ENCODE measurements at places on chromosomes 16 and 17.

DNA sequence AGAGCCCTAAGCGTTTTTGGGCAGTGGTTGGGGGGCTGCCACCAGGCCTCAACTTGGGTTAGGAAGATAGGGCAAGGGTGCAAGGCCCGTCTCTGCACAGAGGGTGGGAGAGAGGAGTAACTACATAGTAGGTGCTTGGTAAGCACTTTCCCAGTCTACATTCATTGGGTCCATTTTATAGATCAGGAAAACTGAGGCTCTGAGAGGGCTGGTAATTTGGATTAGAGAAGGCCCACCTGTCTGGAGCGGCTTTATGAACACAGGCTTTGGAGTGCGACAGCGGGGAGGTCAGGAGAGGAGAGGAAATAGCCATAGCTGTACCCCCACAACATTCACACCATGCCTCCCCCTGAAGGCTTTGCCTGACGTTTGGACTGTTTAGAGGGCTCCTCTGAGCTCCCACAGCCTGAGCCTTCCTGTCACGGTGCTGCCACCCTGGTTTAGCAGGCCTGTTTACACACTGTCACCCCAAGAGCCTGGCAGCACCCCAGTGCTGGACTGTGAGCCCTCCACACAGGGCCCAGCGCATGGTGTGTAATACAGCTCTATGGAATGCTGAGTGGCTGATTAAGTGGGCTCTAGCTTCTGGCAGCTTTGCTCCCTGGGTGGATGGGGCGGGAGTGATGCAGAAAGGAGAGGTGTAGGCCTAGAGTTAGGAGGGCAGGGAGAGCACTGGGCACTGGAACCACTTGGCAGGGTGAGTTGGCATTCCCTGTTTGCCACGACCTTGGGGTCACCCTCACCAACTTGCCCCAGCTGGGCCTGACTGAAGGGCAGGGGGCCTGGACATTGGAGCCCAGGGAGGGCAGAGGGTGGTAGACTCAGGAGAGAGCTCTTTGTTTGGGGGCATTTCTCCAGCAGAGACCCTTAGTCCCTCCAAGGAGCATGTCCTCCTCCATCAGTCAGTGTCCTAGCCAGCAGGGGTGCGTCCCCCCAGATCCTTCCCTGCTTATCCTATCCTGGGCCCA lies 73.7 kb downstream of the RAI1 start:
- no peak for DNase-seq

GRCh38 chr17:78694805-78695531 lies 87.1 kb downstream of the CYTH1 start:
- DNase-seq: no peak

DNA sequence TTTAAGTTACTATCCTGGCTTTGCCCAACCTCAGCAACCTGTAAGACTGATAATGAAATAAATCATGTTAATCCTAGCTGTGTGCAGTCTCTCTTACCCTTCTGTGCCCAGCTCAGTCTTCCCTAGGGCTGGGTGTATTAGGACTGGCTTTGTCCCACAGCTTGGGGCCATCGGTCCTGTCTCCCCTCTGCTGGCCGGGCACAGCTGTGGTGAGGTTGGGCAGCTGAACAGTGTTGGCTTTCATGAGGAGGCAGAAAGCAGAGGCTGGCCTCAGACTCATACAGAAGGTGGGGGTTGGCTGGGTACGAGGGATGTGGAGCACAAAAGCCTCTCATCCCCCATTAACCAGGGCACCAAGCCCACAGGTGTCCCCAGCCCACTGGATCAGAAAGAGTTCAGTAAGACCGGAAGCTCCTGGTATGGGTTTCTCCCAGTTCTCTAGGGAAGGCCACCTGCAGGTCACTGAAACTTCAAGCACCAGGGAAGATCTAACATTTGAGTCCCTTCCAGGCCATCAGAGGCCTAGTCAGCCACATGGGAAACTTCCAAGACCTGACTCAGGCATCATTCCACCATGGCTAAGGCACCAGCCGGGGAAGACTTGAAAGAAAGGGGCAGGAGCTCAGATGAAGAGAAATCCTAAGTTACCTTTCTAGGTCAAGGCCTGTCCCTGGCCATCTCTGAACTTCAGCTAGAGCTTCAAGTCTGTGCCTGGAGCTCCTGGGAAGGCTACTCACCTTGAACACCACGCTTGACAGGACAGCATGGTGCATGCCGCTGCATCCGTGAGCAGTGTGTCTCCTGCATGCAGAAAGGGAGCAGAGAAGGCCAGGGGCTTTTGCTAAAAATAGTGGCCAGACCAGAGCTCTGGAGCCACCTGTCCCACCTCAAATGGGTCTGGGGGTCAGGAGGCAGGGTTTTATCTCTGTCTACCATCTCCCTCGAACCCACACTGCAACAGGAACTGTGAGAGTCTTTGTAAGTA lies 8.8 kb downstream of the CNP start:
- DNase-seq: no peak

DNA sequence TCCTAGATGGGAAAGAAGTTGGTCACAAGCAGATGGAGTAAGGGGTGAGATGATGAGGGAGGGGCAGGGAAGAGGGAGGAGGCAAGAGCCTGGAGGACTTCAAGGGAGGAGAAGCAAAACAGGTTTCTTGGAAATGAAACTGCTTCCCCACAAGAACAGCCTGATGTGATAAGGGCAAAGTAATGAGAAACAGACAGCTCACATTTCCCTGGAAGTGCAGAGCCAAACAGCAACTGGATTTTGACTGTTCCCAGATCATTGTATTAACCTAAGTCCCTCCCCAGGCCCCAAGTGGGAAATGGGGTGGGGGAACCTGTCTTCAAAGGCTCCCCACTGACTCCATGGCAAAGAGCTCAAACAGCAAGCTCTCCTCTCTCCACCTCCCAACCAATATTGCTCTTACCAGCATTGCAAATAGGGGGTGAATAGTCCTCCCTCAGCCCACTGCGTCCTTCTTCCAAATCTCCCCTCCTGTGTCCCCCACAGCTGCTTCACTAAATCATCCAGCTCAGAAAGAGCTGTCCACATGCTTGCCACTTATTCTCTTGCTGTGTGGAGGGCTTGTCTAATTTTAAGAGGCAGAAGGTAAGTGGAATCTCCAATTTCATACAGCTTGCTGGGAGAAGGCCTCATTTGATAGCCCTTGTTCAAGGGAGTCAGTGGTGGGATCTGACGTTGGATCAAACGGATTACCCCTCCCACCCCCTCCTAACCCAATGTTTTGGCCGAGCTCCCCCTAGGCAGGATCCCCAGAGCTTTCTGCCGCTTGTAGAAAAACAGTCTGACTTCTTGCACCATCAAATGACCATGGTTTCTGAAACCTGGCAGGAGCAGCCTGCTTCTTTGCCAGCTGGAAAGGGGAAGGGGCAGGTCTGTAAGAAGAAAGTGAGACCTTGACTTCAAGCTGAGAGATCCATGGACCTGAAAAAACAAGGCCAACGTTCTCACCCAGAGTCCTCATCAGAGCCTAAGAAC lies 56.3 kb upstream of the SMIM36 start:
- peak; percentile 51 for DNase-seq

GRCh38 chr17:7572338-7572587 lies 7.2 kb upstream of the CD68 start:
- DNase-seq: no peak

- no peak for DNase-seq
Observed at GRCh38 chr16:75572864-75573542, 6.8 kb downstream of the GABARAPL2 start.
